ENCODE measurements at places on chromosomes 7 and 10. TPM values are rescaled to one million over a fixed set of nuclear protein-coding genes. Genes with fewer than 3 reads are reported as not detected.

DNA sequence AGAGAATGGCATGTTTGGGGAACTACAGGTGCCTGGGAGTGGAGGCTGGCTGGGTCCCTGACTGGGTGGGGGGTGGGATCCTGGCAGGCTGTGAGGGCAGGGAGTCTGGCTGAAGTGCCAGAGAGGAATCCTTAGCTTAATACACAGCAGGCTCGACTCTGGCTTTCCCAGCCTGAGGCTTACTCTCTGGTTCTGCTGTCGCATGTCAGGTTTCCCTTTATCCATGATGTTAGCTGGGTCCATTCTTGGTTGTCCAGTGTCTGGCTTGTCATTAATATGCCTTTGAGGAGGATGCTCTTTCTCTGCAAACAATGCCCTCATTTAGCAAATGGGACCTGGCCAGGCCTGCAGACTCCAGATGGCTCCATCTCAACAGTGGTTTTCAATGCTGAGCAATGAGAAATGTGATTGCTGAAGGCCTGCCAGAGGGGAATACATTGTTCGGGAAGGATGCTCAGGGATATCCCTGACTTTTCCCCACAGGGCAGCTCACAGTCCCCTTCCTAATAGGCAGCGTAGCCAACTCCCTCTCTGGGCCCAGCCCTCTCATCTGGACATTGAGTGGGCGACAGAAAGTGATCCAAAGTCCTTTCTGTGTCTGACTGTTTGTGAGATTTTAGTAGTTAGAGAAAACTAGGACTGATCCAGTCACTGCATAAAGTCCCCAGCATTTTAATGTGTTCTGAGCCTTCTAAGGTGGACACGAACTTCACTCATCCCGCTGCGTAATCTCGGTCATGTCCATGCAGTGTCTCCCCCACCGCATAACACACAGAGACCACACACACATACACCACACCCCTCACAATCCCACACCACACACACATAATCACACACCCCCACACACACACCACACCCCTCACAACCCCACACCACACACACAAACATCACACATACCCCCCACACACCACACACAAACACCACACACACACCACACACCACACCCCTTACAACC lies 124.9 kb downstream of the ANLN start:
- H3K27me3 ChIP-seq: no peaks in the 10 kb centered on the region
- H3K27ac ChIP-seq: no peak overlapping the region
- no peak for DNase-seq

Gene TET1
- total RNA-seq: 1.2 TPM

DNA sequence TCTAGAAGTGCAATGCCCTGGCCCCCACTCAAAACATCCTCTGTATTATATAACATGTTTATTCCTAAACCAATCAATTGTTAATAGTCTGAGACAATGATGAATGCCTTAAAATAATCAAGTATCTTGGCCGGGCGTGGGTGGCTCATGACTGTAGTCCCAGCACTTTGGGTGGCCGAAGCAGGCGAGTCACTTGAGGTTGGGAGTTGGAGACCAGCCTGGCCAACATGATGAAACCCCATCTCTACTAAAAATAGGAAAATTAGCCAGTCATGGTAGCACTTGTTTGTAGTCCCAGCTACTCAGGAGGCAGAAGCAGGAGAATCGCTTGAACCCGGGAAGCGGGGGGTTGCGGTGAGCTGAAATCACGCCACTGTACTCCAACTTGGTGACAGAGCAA lies 29.4 kb upstream of the CACNA2D1 start:
- H3K27ac ChIP-seq: no peak overlapping the region
- no peaks in the 10 kb centered on the region for H3K4me1 ChIP-seq
- H3K4me3 ChIP-seq: no peak overlapping the region
- no peaks in the 10 kb centered on the region for H3K36me3 ChIP-seq
- no peak for DNase-seq

- no peaks in the 10 kb centered on the region for H3K36me3 ChIP-seq
- peak; percentile 13 for DNase-seq
These were observed 95.2 kb downstream of the VOPP1 start for GRCh38 chr7:55476852-55477780.

Measured in Peyer's patch (tissue), 4 donors.